ENCODE measurements at places on chromosomes 3 and 15. TPM values are rescaled to one million over a fixed set of nuclear protein-coding genes. Genes with fewer than 3 reads are reported as not detected.

The MYO5C gene
- total RNA-seq = 0.38 TPM

GRCh38 chr15:35301088-35301487 lies 216.0 kb upstream of the NANOGP8 start:
- DNase-seq = no peak

The MEGF11 gene
- not detected for total RNA-seq

The GPR87 gene
- not detected for total RNA-seq

GRCh38 chr15:60673166-60673565 lies 194.2 kb upstream of the ICE2 start:
- no peak for DNase-seq

DNA sequence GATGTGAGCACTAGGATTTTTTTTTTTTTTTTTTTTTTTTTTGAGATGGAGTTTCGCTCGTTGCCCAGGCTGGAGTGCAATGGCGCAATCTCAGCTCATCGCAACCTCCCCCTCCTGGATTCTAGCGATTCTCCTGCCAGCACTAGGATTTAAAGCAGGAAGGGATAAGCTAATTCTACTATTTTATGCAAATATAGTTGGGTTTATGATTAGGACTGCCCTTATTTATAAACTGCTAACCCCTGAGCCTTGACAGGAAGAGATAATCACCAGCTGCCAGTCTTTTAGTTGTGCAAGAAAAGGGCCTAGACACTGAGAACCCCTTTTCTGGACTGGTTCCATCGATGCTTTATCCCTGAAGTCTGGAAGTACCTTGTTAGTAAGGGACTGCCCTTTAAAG lies 36.7 kb downstream of the IFT57 start:
- no peak for DNase-seq

The REC114 gene
- total RNA-seq = not detected

The DUOXA2 gene
- not detected for total RNA-seq

GRCh38 chr3:134074790-134075567 lies 45.3 kb upstream of the SLCO2A1 start:
- DNase-seq = no peak

- DNase-seq = no peak
Observed at GRCh38 chr3:23071296-23071695, 131.8 kb upstream of the UBE2E2 start.

The A4GNT gene
- not detected for total RNA-seq

GRCh38 chr15:39595338-39596221 lies 14.7 kb downstream of the THBS1 start:
- DNase-seq = no peak

The SAXO2 gene
- 1.1 TPM for total RNA-seq
